ENCODE measurements at places on chromosomes 7 and 10. TPM values are rescaled to one million over a fixed set of nuclear protein-coding genes. Genes with fewer than 3 reads are reported as not detected.
A peak's percentile ranks its signal among the peaks of the same experiment; 100 is the strongest.

DNA sequence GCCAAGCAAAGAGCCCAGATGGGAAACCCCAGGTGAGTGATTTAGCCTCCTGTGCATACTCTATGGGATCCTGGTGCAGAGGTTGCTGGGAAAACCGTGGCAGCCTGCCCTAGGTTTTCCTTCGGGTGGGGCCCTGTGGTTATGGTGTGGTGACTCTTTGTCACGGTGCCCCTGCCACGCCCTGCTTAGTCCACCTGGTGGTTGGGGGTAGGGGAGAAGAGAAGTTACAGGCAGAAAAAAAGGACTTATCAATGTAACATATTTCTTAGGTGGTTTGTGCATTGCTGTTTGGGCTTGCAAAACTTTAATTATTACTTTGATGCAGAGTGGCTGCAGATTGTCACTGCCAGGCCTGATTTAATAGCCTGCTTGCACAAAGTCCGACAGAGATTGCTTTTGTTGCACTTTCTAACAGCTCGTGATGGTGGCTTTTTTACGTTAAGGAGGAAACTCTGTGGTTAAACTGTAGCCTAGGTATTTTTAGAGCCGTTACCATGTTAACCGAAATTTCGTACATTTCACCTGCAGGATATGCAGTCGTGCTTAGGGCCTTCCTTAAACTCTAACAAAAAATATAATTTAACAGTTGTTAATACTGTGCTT, 197.4 kb downstream of the RNLS start:
- DNase-seq = no peak

- DNase-seq = no peak
These were observed 578.5 kb upstream of the MKI67 start for GRCh38 chr10:128704716-128705115.

DNA sequence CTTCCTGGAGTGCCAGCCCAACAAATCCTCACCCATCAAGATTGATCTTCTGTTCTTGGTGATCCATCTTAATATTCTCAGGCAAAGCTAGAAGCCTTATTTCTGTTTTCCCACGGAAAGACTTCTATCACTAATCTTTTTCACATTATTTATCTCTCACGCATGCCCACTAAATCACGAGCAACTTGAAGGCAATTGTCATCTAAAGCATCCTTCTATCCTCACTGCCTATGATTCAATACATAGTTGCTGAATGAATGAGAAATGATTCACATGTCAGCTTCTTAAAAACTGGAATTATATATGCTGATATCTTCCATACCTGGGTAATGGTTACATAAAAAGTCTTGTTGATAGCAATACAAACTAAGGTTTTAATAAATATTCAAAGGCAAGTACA, 12.6 kb upstream of the COL1A2 start:
- DNase-seq = no peak

- no peak for DNase-seq
These were observed 142.0 kb upstream of the NPY start for GRCh38 chr7:24141874-24142509.

GRCh38 chr7:42432644-42433043, 195.6 kb upstream of the GLI3 start:
- no peak for DNase-seq

- no peak for DNase-seq
These were observed 217.4 kb downstream of the LRMDA start for GRCh38 chr10:75648854-75649253.

Gene NPFFR1
- total RNA-seq = not detected

DNA sequence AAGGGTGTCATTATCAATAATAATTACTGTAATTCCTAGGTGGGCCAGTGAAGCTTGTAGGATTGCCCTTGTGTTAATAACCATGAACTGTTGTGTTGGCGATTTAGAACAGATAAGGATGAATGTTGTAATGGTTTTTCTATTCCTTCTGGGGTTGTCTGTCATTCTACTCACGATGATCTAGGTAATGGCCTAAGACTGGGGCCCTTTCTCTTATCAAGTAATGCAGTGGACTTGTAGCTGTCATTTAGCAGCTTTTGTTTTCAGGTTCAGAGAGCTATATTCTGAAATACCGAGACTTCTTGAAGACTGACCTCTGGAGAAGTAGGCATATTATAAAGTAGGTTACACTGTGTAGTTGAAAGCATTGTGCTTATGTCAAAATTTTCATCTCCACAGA, 110.2 kb downstream of the TAF3 start:
- DNase-seq = no peak

Gene ZNF735
- total RNA-seq = not detected

Gene BHLHA15
- total RNA-seq = not detected

Gene LRGUK
- total RNA-seq = 0.81 TPM

Gene EIF4H
- total RNA-seq = 234 TPM

Gene LBX1
- total RNA-seq = not detected

- DNase-seq = no peak
These were observed 84.0 kb downstream of the NRBF2 start for GRCh38 chr10:63217120-63217605.

DNA sequence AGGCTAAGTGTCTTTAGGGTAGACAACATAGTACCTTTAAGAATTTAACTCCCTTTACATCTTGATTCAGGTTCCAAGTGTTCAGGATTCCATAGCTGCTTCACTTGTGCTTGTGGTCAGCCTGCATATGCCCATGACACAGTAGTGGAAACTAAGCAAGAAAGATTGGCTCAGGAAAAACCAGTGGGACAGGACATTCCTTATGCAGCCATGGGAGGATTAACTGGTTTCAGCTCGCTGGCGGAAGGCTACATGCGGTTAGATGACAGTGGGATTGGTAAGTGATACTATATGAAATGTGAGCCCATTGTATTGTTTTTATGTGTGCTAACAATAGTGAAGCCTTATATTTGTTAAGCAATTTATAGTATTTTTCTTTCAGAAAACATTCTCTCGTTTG, 11.3 kb downstream of the FAM221A start:
- DNase-seq = no peak

DNA sequence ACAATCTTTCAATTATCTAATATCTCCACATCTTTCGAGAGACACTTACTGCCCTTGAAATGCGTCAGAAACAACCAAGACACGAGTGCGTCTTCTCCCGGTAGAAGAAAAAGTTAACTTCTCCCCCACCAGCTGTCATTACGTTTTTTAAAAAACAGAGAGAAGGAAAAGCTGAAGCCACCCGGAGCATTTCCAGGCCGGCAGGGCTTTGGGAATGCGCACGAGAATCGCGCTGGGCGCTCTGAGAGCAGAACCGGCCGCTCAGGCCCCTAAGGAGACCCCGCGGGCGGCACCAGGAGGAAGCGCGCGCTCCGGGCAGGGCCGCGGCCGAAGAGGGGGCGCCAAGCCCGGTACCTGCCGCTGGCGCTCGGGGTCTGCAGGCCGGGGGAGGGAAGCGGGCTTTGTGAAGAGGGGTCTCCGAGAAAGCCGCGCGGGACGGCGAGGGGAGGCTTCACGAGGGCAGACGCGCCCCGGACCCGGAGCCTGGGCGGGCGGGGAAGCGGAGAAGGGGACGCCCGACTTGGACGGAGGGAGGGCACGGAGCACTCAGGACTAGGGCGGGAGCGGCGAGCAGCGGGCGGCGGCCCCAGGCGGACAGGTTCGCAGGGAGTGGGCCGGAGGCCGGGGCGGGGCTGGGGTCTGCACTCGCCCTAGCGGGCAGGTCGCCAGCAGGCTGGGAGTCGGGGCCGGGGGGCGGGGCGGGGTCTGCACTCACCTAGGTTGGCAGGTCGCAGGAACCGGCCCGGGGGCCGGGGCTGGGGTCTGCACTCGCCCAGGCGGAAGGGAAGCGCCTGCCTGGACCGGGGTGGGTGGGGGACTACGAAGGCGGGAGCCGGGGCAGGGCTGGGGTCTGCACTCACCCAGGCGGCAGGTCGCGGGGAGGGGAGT, 932 bp downstream of the ESYT2 start:
- DNase-seq = peak; percentile 69

Gene TLX1
- 14.3 TPM for total RNA-seq

DNA sequence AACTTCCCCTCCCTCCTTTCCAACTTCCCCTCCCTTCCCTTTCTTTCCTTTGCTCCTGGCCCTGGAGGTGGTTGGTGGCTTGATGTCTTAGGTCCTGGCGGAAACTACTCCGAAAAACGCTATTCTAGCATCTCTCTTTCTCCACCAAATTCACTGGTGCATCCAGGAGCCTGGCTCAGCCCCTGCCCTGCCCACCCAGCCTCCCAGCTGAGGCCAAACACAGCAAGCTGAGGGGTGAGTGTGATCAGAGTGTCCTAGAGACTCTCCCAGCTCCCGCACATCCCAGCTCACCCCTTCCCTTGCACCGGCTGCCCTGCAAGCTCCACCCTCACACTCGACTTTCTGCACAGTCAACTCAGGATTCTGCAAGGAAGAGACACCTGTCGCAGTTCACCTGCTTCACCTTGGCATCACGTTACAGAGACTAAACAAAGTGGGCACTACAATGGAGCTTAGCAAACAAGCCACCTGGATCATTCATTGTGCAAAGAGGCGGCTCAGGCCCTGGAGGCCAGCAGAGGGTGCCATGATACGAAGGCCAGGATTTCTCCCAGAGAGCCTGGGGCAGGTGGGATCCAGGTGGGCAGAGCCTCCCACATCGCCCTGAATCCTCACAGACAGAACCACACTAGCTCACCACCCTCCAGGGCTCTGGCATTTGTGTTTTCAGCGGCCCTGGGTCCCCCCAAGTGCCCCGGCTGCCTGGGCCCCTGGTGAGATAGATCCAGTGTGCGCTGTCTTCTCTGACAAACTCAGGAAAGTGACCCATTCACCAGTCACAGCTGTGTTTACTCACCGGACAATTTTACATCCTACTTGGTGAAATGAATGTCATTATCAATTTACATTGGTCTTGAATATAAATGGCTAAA, 169.6 kb downstream of the TCERG1L start:
- DNase-seq = no peak

- peak; percentile 86 for DNase-seq
These were observed 59.5 kb downstream of the TMEM130 start for GRCh38 chr7:98810153-98810802.

Gene PTN
- total RNA-seq = 40.0 TPM

- no peak for DNase-seq
These were observed 81.0 kb downstream of the TMEM270 start for GRCh38 chr7:73941836-73942551.

DNA sequence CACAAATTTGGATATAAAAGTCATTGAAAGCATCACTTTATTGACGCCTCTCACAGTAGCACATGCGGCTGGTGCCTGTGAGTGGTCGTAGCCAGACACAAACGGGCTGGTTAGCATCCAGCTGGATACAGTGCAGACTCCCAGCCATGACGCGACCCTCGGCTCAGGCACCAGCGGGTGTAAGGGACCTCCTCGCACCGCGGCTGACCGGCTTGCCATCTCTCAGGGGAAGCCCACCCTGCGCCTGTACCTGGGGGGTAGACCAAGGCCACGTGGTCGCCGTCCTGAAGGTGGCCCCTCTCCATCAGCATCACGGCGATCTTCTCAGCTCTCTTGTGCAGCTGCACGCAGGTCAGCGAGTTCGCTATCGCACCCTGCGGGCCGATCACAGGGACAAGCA, 213.8 kb downstream of the ZMYND11 start:
- no peak for DNase-seq

DNA sequence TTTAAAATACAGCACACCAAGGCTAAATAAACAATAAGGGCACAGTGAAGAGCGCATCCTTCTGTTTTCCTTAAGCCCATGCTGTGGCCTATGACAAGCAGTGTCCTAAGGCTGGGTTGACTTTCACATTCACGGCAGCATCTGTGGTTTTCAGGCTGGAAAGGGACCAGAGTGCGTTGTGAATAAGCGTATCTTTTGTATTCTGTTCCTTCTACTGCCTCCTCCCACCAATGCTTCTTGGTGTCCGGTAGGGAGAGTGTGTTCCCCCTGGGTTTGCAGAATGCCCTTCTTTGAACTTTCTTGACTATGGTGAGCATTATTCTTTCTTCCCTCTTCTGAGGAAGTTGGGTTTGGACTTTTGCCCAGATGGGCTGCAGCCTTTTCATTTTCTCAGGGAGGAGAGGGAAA, 73.6 kb downstream of the ABCA13 start:
- no peak for DNase-seq

GRCh38 chr10:17214526-17214925, 13.1 kb upstream of the TRDMT1 start:
- DNase-seq = no peak

DNA sequence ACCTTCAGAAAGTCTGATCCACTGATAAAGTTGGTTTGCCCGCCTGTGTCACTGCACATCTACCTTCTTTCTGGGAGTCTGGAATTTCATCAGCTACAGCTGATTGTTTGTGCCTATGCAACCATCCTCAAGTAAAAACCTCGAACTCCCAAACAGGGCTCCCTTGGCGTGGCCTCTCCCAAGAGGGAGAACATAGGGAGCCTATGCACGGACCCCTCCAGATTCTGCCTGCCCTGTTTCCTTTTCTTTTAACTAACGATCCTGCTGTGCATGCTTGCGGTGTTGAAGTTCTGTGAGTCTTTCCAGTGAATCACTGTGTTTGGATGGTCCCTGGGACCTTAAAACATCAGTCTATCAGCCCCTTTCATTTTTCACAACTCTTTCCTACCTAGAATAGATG, 226.9 kb upstream of the SEMA3D start:
- DNase-seq = no peak

- no peak for DNase-seq
These were observed 35.3 kb downstream of the COG5 start for GRCh38 chr7:107528461-107528860.

Gene OR9A2
- not detected for total RNA-seq
